ENCODE measurements at places on chromosomes 4 and X. TPM values are rescaled to one million over a fixed set of nuclear protein-coding genes. Genes with fewer than 3 reads are reported as not detected.

GRCh38 chrX:137742846-137743245, 176.9 kb downstream of the ZIC3 start:
- DNase-seq = no peak

DNA sequence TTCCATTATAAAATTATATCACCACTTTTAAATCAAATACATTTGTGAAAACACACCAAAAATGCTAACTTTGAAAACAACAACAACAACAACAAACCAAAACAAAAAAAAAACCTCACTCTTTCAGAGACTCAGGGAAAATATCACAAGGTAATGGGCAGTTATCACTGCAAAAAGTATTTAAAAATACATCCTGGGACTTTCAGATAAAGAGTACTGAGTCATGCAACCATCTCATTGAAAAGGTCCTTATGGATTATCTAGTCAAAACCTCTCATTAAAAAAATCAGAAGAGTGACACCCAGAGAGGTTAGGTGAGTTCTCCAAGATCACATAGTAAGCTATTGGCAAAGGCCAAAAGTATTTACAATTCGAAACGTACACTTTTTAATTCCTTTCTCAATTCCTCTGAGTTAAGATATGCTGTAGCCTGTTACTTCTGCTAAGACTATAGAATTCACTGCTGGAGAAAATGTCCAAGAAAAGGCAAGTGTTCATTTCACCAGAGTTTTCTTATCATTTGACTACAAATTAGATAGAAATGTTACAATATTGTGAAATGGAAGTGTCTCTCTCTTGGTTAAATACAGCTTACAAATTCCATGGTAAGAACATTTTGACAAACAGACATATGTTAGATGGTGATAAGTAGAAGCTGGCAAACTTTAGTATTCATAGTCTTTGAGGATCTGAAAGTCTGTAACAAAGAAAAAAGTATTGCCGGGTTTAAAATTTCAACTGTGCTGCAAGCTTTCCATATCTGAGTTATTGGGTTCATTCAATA, 9.3 kb downstream of the STX18 start:
- no peak for DNase-seq

Gene SPANXN2
- not detected for polyA plus RNA-seq

DNA sequence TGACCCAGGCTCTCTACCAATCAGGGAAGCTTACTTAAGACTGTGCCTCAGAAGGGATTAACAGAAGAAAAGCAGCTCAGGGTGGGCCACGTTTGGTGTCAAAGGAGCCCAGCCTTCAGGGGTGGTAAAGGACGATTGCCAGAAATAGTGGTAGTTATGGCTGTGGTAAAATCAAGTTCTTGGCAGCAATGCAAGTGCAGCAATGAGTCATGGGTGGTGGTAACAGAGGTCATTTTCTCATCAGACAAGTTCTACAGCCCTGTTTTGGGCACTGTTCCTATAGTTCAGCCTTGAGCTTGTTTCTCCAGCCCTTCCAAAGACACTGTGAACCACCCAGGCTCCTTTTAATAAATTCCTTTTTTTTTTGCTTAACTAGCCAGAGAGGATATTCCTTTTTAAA, 120.3 kb downstream of the EFHC2 start:
- DNase-seq = no peak

All from renal pelvis (tissue), 12 donors.